Spinal cord (tissue), 10 donors: ENCODE measurements at places on chromosomes 5 and 9.

GRCh38 chr9:33439731-33440130, 7.7 kb downstream of the AQP3 start:
- no peak for DNase-seq

GRCh38 chr5:80399526-80400239, 8.2 kb upstream of the ZFYVE16 start:
- no peak for DNase-seq

DNA sequence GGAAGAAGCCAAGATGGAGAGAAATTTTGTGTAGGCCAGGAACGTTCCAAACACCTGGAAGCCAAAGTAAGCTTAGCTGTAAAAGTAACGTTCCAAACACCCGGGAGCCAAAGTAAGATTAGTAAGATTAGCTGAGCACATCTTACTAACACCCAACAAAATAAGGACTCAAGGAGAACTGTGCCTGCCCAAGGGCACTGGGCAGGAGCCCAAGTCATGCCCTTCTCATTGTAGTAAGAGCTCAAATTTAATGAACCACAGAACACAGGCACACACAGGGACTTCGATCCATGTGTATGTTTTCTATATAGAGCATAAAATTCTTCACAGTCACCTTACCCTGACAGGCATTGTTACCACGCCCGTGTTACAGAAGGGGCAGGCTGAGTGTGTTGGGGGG, 36.1 kb upstream of the NXNL2 start:
- no peak for DNase-seq

- DNase-seq, result no peak
These were observed 80.5 kb downstream of the PLPP1 start for GRCh38 chr5:55454282-55454681.

- DNase-seq, result no peak
These were observed 48.6 kb downstream of the UBE2QL1 start for GRCh38 chr5:6497262-6497661.

- DNase-seq, result no peak
These were observed 106.6 kb downstream of the DENND1A start for GRCh38 chr9:123823194-123823947.

GRCh38 chr9:137968235-137968634, 90.7 kb downstream of the CACNA1B start:
- no peak for DNase-seq

GRCh38 chr9:124983698-124984097, 42.8 kb upstream of the GOLGA1 start:
- no peak for DNase-seq

GRCh38 chr9:92680166-92681119, 10.5 kb upstream of the IPPK start:
- DNase-seq, result no peak

GRCh38 chr5:174511714-174512253, 212.6 kb upstream of the MSX2 start:
- DNase-seq, result no peak

DNA sequence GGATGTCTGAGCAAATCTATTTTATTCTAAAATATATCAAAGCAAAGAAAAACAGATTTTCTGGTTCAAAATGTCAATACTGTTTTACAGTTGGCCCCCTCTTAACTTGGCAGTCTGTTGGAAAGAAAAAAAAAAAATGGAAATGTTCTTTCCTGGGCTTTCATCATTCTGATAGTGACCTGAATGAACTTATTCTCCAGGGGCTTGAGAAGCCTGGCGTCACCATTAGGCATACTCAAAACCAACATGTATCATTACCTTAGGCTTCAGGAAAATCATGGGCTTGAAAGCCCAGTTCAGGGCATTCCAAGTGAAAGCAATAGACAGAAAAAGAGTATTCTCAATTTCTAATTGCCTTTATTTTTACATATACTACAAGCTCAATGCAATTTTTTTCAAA, 283.7 kb upstream of the PUM3 start:
- no peak for DNase-seq

DNA sequence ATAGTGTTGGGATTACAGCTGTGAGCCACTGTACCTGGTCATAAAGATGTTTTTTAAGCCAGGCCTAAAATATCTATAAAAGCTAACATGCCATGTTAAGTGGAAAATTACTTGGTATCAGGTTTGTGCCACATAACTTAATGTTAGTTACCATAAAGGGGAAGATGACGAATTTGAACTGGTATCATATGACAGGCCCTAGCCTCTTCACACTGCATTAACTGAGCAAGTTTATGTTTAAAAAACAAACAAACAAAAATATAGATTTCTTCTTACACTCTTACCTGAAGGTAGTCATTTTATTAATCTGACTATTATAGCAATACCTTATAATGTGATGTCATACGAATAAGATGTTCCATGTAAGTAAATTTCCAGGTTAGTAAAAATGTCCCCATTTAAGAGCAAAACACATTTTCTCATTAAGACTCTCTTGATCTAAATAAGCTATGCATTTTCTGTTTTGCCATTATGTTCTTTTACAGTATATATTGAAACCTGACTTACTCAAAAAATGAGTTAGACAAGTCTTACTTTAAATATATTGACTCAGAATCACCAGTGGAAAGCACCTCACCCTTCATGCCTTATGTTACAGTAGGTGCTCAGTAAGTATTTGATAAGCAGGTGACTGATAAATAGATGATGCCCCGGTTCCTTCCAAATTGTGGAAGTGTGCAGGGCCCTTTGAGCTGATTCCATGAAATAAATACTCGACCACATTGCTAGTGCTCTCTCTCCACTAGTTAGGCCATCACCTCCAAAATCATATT, 125.4 kb downstream of the CDC42SE2 start:
- DNase-seq, result no peak

DNA sequence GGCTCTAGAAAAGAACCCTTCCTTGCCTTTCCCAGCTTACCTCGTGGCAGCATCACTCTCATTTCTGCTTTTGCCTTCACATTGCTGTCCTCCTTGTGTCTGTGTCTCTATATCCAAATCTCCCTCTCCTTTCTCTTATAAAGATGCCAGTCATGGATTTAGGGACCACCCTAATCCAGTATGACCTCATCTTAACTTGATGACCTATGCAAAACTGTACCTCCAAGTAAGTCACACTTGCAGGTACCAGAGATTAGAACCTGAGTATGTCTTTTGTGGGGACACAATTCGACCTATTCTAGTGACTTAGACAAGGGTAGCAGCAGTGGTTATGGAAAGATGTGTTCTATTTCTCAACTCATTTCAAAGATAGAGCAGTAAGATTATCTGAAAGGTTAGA, 160.1 kb downstream of the HMHB1 start:
- no peak for DNase-seq

DNA sequence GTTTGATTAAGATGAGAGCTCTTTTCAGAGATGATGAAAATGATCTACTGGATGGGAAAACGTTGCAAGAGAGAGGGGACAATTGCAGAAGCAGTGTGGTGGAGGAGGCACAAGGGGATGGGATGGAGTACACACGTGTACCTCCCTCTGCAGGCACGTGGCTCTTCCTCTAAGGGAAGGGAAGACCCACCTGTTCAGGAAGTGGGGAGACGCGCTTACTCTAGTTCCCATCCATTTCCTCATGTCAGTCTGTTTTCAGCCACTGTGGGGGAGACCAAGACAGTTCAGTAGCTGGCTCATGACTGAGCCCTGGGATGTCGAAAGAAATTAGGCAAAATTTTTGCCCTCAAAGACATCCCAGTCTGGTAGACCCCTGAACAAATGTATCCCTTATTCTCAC, 619.2 kb upstream of the CLINT1 start:
- DNase-seq, result no peak

DNA sequence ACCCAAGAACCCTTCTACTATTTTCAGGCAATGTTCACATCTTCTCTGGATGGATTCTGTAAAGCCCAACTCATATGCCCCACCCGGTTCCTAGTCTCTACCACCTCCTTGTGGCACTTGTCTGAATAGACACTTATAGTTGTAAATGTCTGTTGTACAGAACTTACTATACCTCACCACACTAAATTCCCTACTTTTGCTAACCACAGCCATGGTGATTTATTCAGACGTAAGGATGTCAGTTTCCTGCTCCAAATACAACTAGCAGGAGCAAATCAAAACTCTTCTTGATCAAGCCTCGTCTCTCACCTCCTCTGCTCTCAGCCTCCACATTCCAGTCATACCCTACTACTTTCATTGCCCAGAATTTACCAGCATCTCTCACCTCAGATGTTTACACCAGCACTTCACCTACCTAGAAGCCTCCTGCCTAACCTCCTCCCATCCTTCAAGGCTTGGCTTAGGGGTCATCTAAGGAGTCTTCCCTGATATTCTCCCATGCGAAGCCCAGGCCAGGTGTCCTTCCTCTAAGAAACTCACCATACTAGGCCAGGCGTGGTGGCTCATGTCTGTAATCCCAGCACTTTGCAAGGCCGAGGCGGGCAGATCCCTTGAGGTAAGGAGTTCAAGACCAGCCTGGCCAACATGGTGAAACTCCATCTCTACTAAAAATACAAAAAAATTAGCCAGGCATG, 75.5 kb downstream of the MAPKAP1 start:
- DNase-seq, result no peak

DNA sequence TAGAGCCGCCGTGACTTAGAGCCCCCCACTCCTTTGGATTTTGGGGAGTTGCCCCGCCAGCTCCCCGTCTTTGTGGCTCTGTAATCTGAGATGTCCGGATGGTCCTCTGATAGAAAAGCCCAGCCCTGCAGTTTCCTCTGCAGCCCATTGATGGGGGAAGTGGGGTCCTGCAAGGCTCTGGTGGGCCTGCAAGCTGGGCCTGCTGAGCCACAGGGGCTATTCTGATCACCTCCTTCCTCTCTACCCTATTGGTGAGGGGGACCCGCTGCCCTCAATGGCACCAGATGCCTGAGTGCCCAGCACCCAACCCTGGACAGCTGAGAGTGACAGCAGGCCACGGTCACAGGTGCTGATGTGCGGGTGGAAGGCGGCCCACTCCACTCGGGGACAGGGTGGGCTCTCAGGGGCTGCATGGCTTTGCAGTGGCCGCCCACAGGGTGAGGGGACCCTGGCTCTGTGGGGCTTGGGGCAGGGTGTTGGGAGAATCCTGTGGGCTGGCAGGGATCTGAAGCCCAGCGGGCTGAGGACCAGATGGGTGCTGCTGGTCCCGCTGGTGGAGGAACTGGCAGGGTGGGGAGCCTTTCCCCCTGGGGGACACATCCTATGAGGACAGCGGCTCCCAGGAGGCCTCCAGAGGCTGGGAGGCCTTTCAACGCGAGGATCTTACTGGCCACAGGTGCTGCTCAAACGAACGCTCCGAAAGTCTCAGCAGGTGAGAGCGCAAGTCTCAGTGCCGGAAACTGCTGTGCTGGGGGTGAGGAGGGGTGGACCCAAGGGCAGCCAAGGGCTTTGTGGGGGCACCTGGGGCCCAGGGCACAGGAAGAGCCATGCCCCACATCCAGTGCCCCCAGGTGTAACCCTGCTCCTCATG, 30.0 kb upstream of the LPCAT1 start:
- no peak for DNase-seq

DNA sequence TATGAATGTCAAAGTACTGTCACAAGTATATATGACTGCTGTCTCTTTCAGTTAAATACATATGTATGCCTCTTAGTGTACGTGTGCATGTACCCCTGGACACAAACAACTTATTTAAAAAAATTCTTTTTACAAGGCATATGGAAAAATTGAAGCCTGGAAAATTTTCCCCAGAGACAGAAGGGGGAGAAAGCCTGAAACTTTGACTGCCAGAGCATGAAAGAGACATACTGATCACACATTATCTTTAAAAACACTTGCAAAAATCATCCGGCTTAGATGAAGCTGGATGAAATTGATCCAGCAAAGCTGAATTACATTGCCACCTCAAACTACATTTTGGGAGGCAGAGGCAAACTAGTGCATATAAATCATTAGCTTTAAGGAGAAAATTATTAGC, 88.0 kb upstream of the NFIB start:
- no peak for DNase-seq

- no peak for DNase-seq
These were observed 544.5 kb downstream of the CSNK1G3 start for GRCh38 chr5:124056326-124056990.

DNA sequence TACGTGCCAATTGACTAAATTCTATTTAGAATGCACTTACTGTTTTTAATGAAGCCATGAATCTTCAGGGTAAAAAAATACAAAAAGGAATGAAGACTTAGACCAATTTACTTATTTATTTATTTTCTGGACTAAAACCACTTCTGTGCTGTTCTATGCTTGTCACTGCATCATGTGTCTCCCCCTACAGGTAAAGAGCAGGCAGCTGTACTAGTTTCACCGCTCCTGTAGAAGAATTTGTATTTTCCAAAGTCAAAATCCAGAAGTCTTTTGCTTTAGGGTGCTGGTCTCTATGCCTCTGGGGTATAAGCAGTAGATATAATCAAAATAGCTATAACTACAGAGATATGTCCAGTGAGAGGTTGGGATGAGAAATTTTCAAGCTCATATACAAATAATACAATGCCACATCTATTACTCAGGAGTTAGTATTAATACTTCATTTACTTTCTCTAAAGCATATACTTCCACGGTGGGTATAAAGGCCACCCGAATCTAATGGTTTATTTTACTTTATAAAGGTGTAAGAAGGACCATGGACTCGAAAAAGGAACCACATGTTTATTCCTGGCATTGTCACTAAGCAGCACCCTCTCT, 591.5 kb downstream of the RAB3C start:
- peak; percentile 47 for DNase-seq

GRCh38 chr5:108212775-108213346, 169.0 kb downstream of the FBXL17 start:
- no peak for DNase-seq

DNA sequence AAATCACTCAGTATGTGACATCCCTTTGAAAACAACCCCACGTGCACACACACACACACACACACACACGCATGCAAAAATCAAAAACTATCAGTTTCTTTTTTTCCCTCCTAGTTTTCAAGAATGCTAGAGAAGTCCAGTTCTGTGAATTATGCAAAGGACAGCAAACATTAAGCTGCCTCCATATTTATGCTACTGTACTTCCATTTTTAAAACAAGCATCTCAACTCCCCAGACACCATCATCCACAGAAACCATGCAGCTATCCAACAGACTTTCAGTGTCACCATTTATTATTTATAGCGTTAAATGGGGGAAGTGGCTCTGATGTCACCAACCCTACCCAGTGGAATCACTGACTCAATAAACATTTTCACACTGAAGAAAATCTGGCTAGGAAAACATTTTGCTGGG, 1.6 kb downstream of the FBXW11 start:
- no peak for DNase-seq

DNA sequence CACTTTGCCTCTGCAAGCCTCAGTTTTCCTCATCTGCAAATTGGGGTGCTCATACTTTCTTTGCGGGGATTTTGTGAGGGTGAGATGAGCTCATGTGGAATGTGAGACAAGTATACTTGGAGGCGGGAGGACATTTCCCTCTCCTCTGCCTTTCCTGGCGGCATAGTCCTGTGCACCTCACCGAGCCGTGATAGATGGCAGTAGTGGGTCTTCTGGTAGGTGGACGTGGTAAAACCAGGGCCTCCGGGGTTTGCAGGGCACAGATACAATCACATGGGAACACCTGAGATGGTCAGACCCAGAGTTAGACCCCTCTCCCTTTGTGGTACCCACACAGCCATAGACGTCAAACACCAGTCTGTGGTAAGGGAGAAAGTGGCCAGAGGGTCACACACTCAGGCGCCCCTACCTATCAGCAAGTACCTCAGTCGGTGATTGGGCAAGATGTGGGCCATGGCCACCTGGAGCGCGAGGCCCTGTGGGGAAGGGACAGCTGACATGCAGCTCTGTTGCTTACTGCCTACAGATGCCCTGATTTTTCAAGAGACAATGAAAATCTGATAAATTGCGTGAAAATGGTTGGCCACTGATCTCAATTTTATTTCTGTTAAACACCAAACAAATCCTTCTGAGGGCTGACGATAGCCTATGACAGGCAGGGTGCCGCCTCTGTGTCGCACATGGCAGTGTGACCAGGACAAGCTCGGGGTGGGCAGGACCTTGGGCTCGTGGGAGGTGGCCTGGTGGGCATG, 9.9 kb downstream of the ERGIC1 start:
- DNase-seq, result no peak

- peak; percentile 67 for DNase-seq
These were observed 30.3 kb upstream of the INSYN2B start for GRCh38 chr5:170010595-170010994.
